NB4 (cell line): ENCODE measurements at places on chromosomes 11 and 22.

- no peak for DNase-seq
Measured at GRCh38 chr22:36617694-36618522, 85.6 kb downstream of the CACNG2 start.

- peak; percentile 85 for DNase-seq
Measured at GRCh38 chr11:46389450-46390330, 1.9 kb downstream of the CHRM4 start.

- no peak for DNase-seq
Measured at GRCh38 chr11:79794057-79794456, 353.2 kb upstream of the TENM4 start.

- no peak for DNase-seq
Measured at GRCh38 chr11:40716344-40717130, 742.9 kb downstream of the LRRC4C start.

DNA sequence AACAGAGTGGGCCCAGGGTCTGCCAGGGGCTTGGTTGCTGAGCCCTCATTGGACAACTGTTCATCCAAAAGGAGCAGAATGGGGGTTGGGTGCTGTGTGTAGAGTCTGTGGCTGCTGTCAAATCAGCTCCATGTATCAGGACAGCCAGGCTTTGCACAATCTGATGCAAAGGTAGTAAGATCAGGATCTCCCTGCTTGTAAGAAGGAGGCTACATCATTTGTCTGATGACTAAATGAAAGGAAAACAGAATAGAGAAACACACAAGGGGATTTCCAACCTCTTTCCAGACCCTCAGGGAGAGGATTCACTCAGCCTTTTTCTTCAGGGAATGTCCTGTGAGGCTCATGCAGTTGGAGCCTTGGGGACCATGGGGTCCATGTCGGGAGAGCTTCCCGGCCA, 7.2 kb downstream of the MICAL2 start:
- no peak for DNase-seq

DNA sequence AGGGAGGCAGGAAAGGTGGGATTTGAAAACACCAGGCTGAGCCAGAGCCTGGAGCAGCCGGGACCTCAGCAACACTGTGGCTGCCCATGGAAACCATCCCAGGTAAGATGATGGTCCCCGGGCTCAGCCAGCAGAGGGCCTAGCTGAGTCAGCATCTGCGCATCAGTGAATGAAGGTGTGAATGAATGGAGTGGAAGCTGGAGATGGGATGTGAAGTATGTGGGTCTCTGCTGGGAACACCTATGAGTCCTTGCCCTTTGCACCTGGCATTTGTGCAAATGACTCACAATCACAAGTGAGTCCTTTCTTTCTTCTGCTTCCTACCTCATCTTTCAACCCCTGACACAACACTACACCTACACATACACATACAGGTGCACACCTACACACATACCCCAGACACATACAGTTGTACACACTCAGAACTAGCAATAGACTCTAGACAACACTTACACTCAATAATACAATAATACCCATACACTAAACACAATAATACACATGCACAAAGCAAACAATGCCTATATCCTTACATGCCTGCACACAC, 62.8 kb upstream of the PRDM11 start:
- DNase-seq = no peak

DNA sequence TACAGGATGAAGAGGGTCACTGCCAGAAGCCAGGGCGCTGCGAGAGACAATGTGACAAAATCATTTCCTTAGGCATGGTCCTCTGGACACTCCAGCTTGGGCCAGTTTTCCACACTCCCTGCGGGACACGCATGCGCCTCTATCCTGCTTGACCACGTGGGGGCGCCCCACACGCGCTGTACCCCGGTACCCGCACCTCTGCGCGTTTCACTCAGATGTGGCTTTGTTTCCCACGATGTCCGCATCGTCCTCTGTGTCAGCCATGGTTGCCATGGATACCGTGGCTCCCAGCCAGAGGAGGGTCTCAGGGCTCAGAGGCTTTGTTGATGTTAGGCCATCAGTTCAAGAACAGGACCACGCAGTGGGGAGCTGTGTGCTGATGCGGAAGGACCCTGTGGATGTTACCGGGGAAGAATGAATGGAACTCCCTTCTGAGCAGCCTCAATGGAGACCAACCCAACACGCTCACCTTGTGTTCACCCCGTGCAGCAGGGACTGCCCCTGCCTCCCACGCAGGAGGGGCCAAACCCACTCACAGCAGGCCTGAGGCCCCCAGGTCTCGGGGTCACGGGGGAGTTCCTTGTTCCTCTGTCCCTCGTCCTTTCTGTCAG, 101.1 kb upstream of the SLC22A12 start:
- DNase-seq = peak; percentile 80

- no peak for DNase-seq
Measured at GRCh38 chr22:22327723-22328122, 83.1 kb downstream of the VPREB1 start.

- no peak for DNase-seq
Measured at GRCh38 chr11:291281-292210, 2.6 kb downstream of the PGGHG start.
